AG08395 (cell line): ENCODE measurements at places on chromosomes 1 and 21.

DNA sequence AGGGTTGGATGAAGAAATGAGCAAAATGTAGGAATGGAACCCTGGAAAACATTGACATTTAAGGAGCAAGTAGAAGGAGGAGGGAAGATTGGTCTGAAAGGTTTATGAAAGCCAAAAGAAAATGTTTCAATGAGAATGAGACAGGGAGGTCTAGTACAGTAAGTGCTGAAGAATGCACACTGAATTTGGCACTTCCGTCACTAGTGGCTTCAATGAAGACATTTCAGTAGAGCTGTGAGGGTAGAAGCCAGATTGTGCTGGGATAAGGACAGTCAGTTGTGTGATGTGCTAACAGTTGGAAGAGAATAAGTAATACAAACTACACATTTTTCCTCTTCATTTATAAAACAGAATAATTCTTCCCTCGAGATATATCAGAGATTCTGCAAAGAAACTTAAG lies 17.1 kb downstream of the THEM4 start:
- DNase-seq: peak; percentile 67

DNA sequence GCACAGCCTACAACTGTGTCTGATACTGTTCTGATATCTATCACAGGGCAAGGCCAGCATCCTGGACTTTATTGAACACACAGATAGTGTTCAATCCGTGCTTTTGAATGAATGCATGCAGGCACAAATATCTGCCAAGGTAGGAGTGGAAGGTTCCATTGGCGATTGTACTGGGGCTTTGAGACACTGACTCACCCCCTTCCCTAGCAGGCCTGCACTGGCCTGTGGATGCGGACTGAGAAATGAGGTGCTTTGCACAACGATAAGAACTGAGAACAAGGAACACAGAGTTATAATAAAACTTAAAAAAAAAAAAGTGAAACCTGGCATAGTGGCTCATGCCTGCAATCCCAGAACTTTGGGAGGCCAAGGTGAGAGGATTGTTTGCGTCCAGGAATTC lies 62.4 kb upstream of the NGF start:
- DNase-seq: no peak

- DNase-seq: no peak
Measured at GRCh38 chr1:23288671-23289070, 55.4 kb downstream of the HNRNPR start.

GRCh38 chr1:216076751-216077150 lies 346.5 kb downstream of the USH2A start:
- DNase-seq: no peak

DNA sequence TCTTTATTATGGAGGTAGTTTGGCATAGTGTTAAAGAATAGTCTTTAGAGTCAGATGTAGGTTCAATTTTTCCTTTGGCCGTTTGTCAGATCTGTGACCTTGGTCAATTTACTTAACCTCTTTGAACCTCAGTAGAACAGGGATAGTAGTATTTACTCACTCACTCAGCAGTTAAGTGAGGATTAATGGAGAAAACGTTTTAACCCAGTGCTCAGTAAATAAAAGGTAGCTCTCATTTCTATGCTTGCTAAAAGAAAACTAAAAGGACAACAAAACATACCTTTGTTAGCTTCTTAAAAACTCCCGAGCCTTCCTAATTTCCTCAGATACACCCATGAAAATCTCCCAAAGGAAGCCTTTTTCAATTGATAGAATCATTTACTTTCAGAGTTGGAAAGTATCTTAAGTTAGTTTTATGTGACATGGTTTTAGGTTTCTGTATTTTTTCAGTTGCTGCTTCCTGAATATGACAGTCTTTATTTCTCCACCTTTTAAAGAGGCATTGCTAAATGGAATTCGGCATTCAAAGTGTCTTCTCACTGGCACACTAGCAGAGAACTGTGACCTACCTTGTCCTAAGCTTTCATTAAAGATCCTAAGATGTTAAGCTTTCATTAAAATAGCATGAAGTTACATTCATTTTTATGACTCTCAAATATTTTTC lies 7.8 kb downstream of the ABCD3 start:
- no peak for DNase-seq

DNA sequence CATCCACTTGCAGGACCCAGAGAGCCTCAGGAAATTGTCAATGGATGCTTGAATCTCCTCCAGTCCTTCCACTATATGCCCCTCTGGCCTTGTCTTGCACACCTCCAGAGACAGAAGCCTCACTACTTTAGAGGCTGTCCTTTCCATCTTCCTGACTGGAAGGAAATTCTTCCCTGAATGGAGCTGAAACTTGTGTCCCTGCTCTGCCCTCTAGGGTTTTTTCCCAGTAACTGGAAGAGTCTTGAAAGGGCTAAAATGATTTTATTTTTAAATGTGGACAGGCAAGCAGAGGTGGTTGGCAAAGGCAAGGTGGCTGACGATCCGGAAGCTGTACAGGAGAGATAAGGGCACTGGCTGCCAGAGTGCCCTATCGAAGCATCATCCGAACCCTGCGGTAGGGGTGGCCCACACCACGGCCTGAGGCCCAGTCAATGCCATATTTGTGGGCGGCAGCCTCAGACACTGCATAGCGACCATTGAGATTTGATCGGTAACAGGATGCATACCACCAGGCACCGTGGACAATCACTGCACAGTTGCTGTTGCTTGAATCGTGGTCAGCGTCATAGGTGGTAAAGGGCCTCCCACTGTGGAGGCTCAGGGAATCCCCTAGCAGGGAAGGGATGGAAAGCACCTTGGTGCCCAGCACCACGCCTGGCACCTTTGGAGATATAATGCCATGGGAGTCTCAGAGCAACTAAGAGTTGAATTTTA lies 2.3 kb upstream of the MAP3K6 start:
- no peak for DNase-seq

- no peak for DNase-seq
Measured at GRCh38 chr1:1191734-1192133, 14.7 kb downstream of the TNFRSF18 start.

DNA sequence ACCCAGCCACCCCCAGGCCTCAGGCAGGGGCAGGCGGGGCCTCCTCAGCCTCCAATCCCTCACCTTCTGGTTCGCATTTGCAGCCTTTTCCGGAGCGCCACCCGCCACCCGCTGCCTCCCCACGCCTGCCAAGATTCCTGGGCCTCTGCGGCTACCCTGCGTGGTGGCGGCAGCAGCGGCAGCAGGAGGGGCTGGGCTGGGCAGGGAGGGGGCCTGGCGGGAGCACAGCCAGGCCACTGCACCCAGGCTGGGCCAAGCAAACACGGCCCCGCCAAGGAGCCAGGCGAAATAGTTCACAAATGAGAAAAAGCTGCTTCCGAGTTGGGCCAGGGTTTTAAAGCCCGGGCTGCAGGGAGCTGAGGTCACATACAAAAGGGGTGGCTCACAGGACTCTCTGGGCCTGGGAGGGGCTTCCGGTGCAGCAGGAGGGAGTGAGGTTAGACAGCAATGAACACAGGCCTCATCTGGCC lies 9.8 kb downstream of the COL8A2 start:
- DNase-seq: peak; percentile 94

- no peak for DNase-seq
Measured at GRCh38 chr1:9332513-9333143, 39.9 kb downstream of the SPSB1 start.

GRCh38 chr1:206684478-206685333 lies at the start of gene MAPKAPK2:
TSS of gene MAPKAPK2 (plus strand) at chr1:206684905. CDS start at chr1:206685230, 325 bp downstream.
- DNase-seq: peak; percentile 96

DNA sequence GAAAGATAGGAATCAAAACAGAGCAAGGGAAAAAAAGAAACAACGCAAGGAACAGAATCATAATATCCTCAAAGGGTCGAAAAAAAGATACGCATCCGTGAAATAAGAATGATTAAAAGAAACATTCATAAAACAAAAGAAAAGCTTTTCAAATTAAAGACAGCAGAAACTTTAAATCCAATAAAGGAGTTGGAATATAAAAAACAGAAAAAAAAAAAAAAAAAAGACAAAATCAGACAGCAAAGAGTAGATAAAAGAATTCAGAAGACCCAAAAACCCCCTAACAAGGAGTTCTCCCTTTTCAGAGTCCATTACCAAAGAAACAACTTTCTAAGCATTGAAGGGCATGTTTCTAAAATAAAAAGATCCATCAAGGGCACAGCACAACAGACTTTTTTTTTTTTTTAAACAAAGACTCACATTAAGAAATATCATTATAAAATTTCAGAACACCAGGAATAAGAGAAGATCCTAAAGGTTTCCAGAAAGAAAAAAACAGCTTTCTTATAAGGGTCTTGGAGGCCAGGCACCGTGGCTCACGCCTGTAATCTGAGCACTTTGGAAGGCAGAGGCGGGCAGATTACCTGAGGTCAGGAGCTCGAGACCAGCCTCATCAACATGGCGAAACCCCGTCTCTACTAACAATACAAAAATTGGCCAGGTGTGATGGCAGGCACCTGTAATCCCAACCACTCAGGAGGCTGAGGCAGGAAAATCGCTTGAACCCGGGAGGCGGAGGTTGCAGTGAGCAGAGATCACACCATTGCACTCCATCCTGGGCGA lies 44.7 kb downstream of the ENAH start:
- DNase-seq: no peak

DNA sequence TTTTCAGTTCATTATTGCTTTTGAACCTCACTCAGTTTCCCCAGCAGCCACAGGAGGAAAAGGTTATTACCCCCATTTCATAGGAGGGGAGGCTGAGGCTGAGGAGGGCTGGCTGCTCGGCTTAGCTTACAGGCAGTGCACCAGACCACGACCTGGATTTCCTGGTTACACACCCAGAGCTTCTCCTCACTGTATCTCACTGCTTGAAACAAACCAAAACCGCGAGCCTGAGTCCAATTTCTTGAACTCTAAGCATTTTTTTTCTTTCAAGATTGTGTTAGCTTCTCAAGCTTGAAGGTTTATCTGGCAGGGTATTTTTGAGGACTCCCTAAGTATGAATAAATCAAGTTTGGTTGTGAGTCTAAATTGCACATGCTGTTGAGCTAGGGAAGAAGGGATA lies 188.9 kb upstream of the EDN2 start:
- no peak for DNase-seq

DNA sequence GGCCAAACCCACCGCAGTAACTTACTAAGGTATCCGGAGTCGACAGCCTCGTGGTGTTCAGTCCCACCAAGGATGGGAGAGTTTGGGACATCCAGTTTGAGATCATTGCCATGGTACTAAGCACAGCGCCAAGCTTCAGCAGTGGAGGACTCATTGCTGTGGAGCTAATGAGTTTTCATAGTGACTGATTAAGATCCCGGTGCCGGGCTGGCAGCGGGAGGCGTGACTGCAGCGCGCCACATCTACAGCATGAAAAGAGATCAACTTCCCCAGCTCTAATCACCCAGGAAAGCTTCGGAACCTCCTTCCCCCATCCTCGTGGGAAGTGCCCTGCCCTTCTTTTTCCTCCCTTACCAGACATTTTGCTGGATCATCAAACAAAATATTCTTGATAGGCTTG lies 149.9 kb downstream of the OLFM3 start:
- no peak for DNase-seq

- DNase-seq: peak; percentile 9
Measured at GRCh38 chr1:50968821-50969610, 1.0 kb upstream of the CDKN2C start.

- peak; percentile 67 for DNase-seq
Measured at GRCh38 chr1:7454052-7454815, 316.9 kb upstream of the VAMP3 start.
